ENCODE measurements at places on chromosomes 11 and 22.

GRCh38 chr22:35645646-35646045 lies 2.6 kb upstream of the APOL6 start:
- no peak for DNase-seq

DNA sequence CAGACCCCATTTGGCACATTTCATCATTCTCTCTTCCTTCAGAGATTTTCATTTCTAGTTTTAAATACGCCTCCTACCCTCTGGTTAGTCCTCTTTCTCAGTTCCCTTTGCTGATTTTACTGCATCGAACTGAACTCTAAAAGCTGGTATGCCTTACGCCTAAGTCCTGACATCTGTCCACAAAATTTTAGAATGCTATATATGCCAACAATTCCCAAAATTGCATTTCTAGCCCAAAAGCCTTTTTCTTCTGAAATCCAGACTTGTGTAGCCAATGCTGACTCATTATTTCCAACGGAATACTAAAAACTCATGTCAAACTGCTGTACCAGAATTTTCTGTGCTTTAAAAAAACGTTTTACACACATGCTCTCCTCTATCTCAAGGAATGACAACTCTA lies 1124.4 kb upstream of the TENM4 start:
- DNase-seq, result no peak

GRCh38 chr11:27452147-27452546 lies 20.4 kb downstream of the LGR4 start:
- no peak for DNase-seq

DNA sequence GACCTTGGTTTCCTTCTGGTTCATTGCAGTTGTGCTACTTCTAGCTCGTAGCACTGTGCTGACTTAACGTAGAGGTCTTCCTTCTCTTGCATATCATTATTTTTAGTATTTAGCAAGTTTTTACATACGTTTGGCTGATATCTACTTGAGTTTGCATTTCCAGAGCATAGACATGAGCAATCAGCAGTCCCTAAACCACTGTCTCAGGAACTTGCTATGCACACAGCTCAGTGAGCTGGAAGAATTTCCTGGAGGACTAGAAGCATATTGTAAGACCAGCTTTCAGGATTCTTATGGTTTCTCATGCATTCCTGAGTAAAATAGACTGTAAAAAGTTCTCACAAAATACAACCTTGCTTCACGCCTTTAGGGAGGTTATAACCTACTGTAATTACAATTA lies 226.7 kb upstream of the PDGFD start:
- DNase-seq, result no peak

DNA sequence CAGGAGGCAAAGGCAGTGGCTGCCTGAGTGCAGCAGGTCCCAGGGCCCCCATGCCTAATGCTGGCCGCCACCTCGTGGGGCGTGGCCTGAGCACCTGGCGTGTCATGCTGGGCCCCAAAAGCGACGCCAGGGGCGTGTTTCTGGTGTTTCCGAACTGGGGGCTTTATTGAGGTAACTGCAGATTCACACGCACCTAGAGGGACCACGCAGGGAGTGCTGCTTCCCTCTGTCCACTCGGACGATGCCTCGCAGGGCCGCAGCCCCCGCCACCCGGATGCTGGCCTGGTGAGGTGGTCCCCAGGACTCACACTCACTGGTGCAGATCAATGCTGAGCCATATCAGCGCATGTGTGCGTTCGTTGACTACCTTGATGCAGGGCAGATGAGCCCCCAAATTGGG lies 736.2 kb downstream of the BRD1 start:
- no peak for DNase-seq

- DNase-seq, result no peak
Observed at GRCh38 chr22:35460688-35461087, 60.7 kb downstream of the MCM5 start.

All from GM20000 (cell line).